Stimulated activated naive CD4-positive, alpha-beta T cell (primary cell): ENCODE measurements at places on chromosomes 11 and 22.

DNA sequence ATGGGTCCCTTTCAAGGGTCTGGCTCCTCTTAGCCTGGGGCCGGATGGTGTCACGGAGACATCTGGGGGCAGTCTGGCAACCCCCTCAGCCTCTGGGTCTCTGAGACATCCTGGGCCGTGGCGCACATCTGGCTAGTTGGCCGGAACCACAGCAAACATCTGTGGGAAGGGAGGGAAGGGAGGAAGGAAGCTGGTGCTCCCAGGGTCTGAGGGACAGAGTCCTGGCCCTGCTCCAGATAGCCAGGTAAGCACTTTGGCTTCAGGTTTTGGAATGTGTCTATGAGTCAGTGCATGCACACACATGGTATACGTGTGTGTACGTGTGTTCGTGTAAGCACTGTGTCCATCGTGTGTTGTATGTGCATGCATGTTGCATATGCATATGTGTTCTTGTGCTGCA lies 225.1 kb downstream of the MN1 start:
- DNase-seq: no peak

- no peak for DNase-seq
Observed at GRCh38 chr11:109892321-109892794, 200.8 kb upstream of the ZC3H12C start.

- no peak for DNase-seq
Observed at GRCh38 chr11:96579656-96580055, 189.8 kb downstream of the JRKL start.

DNA sequence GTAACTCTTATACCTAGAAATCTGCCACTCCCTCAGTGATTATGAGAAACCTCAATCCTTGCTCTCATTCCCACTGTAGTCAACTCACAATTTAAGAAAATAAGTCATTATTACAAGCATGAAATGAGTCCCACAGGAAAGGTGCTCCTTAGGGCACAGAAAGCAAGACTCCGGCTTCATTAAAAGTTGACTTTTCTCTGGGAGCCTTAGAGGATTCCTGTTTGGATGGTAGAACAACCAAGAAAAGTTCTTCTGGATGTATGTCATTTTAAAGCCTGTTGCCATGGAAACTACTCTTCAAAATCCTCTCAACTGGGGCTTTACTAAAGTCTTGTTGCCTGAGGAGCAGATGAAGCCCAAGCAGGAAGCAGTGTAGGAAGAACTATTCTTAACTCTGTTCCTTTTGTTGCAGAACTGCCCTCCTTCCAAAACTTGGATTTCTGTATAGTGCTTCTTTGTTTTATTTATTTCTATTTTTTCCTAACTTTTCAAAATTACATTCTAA lies at the start of gene OR8B8:
Gene OR8B8 (minus strand): TSS at position 51 of the 505 bp plus-strand sequence. CDS start 4,611 bp downstream, outside the sequence.
- DNase-seq: no peak

- no peak for DNase-seq
Observed at GRCh38 chr11:85740481-85741400, 54.7 kb upstream of the CCDC89 start.

- DNase-seq: no peak
Observed at GRCh38 chr11:15627560-15627959, 512.8 kb downstream of the INSC start.

- no peak for DNase-seq
Observed at GRCh38 chr11:66881451-66881835, 24.6 kb downstream of the LRFN4 start.
